ENCODE measurements at places on chromosomes 3 and 15. TPM values are rescaled to one million over a fixed set of nuclear protein-coding genes. Genes with fewer than 3 reads are reported as not detected.

Gene GABRR3
- not detected for total RNA-seq

Gene LZTFL1
- total RNA-seq = 15.3 TPM

Gene LIPH
- total RNA-seq = 1.3 TPM

Gene HRH1
- 0.04 TPM for total RNA-seq

GRCh38 chr15:37791693-37792092 is 142.7 kb upstream of the TMCO5A start:
- no peak for DNase-seq

GRCh38 chr15:90674476-90674875 is 42.7 kb upstream of the BLM start:
- no peak for DNase-seq

DNA sequence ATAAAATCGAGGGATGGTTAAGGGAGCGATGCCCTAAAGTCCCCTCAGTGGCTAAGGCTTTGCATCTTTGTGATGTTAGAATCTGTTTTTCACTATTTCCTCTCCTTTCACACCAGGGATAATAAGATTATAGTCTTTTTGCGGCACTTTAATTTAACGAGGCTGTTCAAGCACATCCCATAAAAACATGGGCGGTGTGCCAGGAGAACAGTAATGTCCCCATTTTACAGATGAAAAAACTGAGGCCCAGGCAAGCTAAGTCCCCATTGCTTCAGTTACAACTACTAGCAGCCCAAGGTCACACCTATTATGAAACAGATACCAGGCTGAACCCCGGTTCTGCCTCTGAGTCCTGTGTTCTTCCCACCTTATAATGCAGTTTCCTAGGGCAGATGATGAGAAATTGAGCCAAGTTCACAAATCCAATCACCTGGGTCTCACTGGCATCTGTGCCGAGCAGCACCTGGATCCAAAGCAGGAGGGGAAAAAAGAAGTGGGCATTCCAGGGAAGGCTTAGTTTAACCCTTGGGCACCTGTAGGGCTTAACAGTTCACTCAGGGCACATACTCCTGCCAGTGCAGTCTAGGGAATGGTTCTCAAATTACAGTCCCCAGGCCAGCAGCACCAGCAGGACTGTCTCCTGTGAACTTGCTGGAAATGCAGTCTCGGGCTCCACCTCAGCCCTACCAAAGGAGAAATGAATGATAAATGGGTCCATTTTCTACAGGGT is 169.3 kb downstream of the RAB11A start:
- no peak for DNase-seq

DNA sequence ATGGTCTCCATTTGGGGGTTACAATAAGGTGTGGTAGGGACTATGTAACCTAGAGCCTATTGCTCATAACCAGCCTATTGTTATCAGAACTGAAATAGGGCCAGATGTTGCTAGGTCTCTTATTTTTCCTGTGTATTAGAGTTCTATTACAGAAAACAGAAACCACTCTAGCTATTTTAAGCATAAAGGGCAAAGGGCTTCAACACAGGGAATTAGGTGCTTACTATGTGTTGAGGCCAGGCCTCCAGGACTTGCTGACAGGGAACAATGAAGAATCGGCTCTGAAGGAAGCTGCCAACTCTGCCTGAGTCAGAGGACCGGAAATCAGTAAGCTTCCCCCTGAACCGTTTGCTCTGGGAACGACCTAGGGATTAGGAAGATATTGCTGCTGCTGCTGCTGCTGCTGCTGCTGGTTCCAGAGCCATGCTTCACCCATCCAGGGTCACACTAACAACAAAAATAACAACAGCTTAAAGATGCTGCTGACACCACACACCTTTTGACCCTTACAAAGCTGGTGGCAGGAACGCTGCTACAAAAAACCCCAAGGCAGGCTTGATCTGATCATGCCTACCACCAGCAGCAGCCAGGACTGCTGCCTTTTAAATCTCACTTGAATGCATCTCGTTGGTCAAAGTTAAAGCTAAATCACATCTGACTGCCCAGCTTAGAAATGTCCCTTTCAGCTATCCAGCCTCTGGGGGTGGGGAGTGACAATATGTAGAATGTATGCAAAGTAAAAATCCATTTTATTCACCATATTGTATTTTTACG is 276.9 kb upstream of the IL12A start:
- DNase-seq = no peak

DNA sequence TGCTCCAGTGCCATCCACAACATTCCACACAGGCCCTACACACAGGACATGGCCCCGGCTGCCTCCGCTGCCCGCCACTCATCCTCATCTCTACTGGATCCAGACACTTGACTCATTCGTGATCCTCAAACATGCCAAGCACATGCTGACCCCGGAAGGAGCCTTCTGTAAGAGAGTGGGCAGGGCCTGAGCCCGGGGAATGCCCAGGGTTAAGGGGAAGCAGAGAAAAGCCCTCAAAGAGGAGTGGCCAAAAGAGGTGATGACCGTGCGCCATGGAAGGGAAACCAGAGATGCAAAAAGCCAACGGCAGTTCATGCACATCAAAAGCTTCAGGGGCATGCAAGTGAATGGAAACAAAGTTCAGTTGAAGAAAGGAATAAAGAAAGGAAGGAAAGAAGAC is 46.1 kb downstream of the RFTN1 start:
- DNase-seq = no peak

DNA sequence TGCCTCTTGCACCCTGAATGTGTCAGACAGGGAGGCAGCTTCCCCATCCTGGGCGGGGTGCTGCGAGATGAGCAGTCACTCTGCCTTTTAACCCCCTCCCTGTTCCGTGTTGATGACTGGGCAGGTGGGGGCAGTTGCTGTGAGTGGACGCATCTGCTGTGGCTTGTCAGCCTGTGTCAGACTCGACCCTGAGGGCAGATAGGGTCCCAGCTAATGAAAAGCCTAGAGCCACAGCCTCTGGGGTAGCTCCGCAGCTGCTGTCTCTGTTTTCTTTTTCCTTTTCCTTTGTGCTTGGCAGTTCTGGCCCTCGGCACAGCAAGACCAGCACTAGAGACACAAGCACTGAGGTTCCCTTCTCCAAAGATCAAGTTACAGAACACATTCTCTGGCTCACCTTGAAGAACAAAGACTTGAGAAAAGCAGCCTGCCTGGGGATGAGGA is 43.0 kb upstream of the GLCE start:
- no peak for DNase-seq

- no peak for DNase-seq
Measured at GRCh38 chr3:129121016-129121791, 400 bp downstream of the RAB43 start.

Data from K562 (cell line).